ENCODE measurements at places on chromosomes 12 and 14.

- no peak for DNase-seq
Observed at GRCh38 chr12:108804271-108804953, 53.0 kb downstream of the SSH1 start.

- DNase-seq: no peak
Observed at GRCh38 chr14:102626530-102626929, 34.1 kb downstream of the RCOR1 start.

DNA sequence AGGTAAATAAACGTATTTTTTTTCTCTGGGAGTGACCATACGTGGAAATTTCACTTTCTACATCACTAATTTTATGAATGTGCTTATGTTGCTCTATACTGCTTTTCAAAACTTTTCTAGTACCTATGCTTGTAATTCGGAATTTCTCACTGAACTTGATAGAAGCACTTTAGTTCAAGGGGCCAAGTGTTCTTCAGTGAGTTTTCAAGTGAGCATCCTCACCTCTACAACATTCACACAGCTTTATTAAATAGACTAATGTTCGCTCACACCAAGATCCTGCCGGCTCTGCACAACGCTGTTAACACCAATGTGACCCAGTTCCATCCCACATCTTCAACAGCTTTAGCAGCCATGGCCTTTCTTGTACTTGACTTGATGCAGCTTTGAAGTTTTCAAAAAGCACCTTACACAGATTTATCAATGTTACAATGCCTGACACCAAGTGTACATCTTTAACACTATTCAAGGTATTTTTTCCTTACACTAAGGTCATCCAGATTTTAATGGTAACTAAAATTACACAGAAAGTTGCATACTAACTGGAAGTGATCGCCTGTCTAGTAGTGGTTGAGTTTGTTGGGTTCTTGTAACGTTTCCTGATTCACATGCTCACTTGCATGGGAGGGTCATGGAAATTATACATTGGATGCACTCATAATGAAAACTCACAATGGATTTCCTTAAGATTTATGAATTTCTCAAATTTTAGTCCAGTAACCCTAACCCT, 4.5 kb downstream of the UBC start:
- DNase-seq: no peak

- peak; percentile 69 for DNase-seq
Observed at GRCh38 chr12:6532051-6532926, 2.0 kb upstream of the GAPDH start.

GRCh38 chr12:54356228-54356627, 8.1 kb downstream of the GPR84 start:
- no peak for DNase-seq

GRCh38 chr14:62800577-62800976, 244.7 kb downstream of the KCNH5 start:
- DNase-seq: no peak

DNA sequence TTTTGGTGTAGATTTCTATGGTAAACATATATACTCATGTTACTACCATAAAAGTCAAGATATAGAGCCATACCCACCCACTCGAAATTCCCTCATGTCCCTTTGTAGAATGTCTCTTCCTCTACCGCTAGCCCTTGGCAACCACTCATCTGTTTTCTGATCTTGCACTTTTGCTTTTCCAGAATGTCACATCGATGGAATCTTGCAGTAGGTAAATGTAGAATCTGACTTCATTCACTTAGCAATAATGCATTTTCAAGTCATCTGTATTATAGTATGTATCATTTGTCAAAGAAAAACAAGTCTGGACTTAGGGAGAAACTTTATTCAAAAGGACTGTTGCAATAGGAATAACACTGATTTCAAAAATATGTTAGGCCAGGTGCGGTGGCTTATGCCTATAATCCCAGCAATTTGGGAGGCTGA, 19.3 kb upstream of the CLEC2D start:
- no peak for DNase-seq

- DNase-seq: no peak
Observed at GRCh38 chr14:96064866-96065265, 25.7 kb downstream of the C14orf132 start.

DNA sequence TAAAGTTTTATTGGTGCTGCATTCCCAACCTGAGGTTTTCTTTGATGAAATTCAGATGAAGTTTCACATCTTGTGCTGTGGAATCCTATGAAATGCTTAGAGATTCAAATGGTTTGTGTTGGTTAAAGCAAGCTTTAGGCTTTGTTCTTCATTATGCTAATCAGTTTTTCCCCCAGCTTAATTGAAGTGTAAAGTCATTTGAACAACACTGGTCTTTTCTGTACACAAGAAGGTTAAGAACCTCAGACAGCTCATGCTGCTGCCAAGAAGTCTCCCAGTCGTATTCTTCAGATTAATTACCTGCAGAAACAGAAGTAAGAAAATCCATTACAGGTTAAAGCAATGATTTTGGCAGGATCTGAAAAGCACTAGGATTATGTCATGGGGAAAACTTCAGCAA, 48.9 kb downstream of the EML1 start:
- DNase-seq: no peak

DNA sequence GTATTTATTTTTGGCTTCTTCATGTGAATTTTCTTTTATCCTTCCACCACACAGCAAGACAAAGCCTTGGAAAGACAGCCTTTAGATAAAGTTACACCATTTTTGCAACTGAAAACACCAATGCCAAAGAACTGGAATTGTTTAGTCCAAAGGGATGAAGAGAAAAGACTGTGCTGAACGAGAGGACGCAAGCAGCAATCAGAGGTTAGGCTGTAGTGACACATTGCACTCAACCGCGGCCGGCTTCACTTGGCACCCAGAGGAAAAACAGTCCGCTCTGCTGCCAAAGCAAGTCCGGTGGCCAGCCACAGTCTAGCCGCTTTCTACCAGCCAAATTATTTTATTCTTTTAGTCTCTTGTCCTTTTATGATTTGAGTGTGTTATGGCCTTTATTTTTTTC, 49.1 kb upstream of the KCNJ8 start:
- DNase-seq: no peak

DNA sequence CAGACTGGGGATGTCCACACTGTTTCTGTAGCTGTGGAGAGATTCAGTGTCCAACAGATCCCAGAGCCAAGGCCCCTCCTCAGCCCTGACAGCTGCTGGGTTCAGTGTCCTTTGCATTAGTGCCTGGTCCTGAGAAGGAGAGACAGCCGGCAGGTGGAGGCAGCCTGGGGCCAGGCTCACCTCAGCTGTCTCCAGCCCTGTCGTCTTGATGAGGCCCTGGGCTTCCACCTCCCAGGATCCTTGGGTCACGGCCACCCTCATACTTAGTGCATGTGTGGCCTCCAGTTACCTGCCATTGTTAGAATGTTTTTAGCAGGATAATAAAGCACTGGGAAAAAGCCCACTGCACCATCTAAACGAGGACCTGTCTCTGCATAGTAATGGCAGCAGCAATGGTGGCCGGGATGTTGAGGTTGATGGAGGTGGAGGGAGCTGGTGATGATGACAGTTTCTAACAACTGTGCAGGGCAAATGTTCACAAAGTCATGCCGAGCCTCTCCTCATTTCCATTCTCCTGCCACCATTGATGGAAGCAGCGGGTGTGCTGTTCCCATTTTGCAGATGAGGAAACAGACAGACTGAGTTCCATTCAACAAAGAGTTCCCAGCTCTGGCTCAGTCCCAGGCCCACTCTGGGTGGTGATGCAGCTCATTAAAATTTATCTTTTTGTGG, 17.7 kb downstream of the ASB2 start:
- DNase-seq: no peak

- DNase-seq: no peak
Observed at GRCh38 chr14:65920996-65921395, 508.5 kb downstream of the FUT8 start.

GRCh38 chr12:54631988-54632728, 2.5 kb downstream of the LACRT start:
- no peak for DNase-seq

- no peak for DNase-seq
Observed at GRCh38 chr12:39402922-39403321, 40.0 kb downstream of the KIF21A start.

DNA sequence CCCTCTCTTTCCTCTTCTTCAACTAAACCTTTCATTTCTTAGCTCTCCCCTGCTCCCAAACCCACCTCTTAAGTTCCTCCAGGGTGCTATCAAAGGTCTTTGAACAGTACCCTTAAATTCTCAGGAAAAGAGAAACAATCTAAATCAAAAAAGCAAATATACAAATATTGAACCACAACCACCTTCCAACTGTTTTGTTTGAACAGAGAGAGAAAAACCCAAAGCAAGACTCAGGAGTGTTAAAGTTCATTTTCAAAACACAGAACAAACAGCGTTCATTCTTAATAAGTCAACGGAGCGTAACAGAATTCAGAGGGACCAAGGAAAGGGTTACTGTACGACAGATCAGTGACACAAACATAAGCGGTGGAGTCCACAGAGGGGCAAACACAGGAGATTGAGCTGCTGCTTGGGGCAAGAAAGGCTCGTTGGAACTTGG, 73.3 kb downstream of the NDUFA12 start:
- DNase-seq: no peak

DNA sequence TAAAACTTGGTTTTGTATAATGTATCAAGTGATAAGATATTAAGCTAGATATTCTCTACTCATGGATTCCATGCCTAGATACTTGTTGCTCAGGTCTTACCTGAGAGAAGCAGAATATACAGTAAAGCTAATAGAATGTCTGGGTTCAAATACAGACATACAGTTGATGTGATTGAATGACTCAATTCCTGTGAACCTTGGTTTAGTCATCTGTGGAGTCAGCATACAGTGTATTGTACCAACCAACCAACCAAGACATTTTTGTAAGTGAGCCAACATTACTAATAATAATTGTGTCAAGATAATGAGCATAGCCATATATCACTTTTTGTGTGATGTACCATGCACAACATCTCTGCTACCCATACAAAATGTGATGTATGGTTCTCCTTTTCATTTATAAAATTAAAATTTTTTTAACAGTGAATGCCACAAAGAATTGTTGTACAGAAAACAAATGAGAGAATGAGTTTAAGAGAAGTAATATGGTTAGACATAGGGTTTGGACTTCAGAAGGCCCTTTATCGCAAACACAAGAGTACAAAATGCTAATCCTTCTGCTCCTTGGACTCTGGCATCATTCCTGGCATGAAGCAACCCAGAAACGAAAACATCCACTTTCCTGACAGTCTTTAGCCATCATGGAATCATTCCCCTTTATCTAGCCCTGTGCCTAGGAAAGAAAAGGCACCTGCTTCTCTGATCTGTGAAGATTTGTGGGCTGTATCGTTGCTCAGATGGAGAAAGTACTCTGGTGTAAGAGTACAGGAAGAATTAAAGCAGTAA, 977.2 kb upstream of the USP15 start:
- no peak for DNase-seq

GRCh38 chr14:76499399-76499798, 123.5 kb downstream of the ESRRB start:
- DNase-seq: no peak

- peak; percentile 94 for DNase-seq
Observed at GRCh38 chr14:74326369-74327152, 21.7 kb upstream of the VRTN start.

GRCh38 chr14:94679106-94679810, 67.1 kb downstream of the SERPINA3 start:
- DNase-seq: no peak

GRCh38 chr14:93490001-93490400, 59.3 kb downstream of the UNC79 start:
- no peak for DNase-seq

DNA sequence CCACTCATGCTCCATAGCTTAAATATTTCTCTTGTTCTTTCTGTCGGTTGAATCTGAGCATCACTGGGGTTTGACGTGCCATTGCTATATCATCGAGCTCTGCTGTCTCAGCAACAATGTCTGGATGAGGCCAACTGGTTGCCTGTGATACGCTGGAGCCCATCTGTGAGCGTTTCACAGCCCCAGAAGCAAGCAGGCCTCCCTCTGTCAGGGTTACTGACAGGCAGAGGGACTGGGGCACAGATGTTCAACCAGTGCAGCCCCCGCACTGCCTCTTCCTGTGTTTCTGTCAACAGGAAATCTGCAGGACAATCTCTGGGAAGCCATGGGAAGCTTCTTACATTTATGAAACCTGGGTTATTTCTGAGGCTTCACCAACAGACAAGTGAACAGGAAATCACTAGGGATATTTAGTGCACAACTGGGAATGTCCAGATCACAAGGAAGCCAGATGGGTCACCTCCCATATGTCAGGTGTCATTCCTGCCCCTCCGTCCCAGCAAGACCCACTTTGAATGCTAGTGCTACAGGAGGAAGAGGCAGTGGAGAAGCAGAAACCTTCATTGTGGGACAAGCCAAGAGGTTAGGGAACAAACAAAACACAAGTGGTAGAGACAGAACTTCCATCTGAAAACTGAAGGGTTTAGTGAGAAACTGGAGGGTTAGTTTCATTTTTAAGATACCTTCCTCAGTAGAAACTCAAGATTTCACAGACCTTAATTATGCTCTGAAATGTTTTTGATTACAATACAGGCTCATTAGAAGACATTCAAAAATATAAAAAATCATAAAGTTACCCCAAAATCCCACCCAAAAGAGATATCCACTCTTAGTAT, 24.1 kb downstream of the DMAC2L start:
- no peak for DNase-seq

- DNase-seq: peak; percentile 62
Observed at GRCh38 chr14:50335389-50335788, 23.3 kb downstream of the DMAC2L start.

DNA sequence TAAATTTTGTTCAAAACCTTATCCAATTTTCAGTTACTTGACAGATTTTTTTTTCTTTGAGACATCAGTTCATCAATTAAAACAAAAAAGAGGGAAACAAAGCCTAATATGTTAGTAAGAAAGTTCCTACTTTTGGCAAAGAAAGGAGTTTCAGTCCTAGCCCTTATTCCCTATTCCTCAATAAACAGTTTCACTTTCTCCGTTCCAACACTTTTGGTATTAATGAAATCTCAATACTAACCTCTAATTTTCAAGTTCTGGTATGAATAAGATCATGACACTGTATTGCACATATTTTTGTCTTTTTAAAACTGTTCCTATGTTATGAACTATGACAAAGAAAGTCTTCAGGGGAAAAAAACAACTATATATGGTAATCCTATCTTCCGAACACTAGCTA, 48.4 kb downstream of the RPS6KA5 start:
- DNase-seq: no peak

DNA sequence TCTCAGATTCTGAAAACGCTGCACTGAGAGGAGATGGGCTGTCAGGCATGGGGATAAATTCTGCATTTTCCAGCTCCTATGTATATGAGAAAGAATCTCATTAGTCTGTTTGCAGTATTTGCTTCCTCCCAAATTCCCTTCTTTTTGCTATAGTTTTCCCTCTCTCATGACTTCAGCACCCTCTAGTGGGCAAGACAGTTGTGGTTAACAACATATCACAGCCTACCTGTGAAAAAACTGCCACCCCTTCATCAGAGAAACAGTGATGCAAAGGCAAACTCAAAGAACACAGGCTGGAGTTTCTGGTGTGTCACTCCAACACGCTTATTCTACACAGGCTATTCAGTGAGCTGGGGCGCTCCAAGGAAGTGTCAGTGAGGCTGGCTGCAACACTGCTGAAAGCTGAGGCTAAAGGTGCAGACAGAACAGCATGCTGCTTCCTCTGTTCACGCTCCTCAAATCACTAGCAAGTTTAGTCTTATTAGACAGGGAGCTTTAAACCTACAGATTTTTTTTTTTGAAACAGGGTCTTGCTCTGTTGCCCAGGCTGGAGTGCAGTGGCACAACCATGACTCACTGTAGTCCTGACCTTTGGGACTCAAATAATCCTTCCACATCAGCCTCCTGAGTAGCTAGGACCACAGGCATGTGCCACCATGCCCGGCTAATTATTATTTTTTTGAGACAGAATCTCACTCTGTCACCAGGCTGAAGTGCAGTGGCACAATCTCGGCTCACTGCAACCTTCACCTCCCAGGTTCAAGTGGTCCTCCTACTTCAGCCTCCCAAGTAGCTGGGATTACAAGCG, 19.3 kb downstream of the ZC2HC1C start:
- DNase-seq: peak; percentile 55
